ENCODE measurements at places on chromosomes 1 and 21. TPM values are rescaled to one million over a fixed set of nuclear protein-coding genes. Genes with fewer than 3 reads are reported as not detected.

The SPATA1 gene
- not detected for total RNA-seq

The DNASE2B gene
- total RNA-seq: not detected

DNA sequence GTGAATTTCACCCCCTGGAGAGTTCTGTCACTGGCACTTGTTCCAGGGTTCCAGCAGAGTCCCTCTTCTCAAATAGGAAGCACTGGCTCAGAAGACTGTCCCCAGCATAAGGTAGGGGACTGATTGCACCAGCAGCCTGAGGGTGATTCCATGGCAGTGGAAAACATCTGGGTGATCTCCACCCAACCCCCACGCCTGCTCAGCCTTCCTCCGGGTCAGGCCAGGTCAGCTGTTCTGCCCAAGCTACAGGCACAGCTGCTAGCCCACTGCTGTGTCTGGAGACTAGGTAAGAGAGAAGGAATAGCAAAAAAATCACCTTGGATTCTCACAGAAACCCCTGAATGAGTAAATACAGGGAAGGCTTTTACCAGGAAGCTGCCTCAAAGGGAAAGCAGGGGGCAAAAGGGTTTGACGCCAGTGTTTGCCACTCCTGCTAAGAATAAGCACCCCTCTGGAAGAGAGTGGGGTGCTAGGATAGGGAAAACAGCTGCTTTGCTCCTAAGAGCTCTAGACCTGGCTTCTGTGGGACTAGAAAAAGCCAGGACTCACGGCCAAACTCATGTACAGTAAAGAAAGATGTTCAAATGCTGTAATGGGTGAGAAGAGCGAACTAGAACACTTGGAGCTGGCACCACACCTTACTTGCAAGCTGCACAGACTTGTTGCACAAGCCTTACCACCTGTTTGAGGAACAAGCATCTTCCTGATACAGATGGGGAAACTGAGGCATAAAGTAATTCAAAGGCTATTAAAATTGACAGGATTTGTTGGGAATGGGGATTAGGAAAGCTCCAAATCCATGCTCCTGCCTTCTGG is 1.0 kb upstream of the DENND2D start:
- DNase-seq: no peak

The TSTD1 gene
- 27.3 TPM for total RNA-seq

DNA sequence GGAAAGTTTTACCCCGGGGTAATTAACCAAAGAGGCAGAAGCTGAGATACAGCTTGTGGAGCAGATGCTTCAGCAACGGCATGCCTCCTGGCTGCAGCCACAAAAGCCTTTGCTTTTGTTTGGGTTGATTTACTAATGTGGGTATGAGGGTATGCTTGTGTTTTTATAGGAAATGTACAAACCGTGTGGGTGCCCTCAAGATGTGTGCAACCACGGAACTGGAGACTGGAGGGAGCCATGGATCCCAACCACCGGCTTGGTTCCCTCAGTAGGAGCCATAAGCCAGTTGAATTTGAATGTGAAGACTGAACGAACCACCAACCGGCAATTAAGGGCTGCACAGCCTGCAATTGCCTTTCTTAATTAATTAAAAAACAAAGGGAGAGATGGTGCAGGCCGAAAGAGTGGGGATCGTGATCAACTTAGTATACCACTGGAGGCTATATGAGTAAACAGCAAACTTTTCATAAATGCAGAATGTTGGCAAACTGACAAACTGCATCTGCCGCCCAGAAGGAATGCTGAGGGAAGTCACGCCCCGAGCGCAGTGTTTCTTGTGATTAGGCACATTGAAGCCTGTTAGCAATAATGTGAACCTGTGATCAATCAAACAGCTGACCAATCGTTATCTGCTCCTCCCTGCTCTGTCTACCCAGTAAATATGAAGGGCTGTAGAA is 104.1 kb downstream of the DISP1 start:
- DNase-seq: no peak

DNA sequence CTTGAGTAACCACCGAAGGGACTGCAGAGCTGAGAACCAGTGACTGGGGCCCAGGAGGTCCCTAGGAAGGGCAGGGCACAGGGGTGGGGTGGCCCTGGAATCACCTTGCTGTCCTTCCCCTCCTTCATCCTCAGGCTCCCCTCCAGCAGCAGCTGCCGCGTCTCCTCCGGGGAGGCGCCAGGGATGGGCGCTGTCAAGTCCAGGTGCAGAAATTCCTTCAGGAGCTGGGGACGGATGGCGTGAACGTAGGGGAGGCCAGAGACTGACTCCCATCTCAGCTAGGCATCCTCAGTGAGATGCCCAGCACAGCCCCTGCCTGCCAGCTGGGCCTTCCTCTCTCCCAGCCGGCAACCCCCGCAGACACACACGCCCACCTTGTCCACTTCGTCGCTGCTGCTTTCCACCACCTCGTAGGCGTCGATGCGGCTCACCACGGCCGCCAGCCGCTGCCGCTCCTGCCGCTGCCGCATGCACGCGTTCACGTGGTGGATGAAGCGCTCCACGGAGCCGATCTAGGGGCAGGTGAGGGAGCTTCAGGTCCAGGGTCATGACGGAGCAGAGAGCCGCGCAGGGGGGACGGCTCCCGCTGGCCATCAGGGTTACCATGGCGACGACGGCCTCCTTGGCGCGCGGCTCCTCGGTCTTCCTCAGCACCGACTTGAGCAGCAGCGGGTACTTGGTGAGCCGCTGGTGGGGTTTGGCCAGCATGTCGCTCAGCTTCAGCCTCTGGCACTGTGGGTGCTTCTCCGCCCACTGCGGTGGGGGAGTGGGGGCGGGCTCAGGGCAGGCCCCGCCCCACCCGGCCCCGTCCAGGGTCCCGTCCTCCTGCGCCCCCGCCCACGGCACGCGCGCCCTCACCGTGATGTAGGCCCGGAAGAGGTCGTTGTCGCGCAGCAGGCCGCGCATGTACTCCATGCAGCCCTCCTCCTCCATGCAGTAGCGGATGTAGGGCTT is 4.4 kb upstream of the TNFRSF25 start:
- no peak for DNase-seq

GRCh38 chr1:222370081-222370912 is 177.6 kb downstream of the HHIPL2 start:
- peak; percentile 98 for DNase-seq

The MIXL1 gene
- not detected for total RNA-seq

GRCh38 chr1:59057211-59057694 is 239.6 kb upstream of the FGGY start:
- peak; percentile 88 for DNase-seq

DNA sequence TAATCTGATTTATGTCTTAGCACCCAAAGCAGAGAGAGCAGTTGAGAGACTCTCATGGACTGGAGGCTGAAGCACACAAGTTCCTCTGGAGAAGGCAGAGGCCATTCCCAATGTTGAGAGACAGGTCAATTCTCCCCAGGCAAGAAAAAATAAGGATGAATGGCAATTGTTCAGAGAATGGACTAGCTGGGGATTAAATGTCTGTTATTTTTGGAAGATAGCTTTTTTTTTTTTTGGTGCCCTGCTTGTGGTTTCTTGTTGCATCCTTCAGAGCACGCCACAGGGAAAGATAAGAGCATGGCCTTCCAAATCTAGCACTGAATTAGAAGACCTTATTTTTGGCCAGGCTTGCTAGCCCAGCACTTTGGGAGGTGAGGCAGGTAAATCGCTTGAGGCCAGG is 65.6 kb upstream of the ERRFI1 start:
- peak; percentile 82 for DNase-seq

- DNase-seq: no peak
These were observed 276.5 kb downstream of the DNM3 start for GRCh38 chr1:172117800-172118199.

- DNase-seq: no peak
These were observed 6.3 kb downstream of the MORN1 start for GRCh38 chr1:2384941-2385481.

DNA sequence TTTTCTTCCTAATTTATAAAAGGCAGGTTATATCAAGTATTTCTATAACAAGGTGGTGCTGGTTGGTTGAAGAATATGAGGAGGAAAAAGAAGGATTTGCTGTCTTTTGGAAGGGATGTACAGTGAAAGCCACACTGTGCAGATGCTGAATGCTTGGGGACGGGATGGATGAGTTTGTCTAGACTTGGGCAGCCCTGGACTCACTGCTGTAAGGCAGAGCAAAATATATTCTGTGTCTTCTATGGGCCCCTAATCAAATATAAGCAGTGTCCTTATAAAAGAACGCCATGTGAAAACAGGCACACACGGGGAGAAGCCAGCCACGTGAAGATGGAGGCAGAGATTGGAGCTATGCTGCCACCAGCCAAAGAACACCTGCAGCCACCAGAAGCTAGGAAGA is 47.4 kb downstream of the PHC2 start:
- DNase-seq: no peak
